ENCODE measurements at places on chromosomes 3 and 15.

DNA sequence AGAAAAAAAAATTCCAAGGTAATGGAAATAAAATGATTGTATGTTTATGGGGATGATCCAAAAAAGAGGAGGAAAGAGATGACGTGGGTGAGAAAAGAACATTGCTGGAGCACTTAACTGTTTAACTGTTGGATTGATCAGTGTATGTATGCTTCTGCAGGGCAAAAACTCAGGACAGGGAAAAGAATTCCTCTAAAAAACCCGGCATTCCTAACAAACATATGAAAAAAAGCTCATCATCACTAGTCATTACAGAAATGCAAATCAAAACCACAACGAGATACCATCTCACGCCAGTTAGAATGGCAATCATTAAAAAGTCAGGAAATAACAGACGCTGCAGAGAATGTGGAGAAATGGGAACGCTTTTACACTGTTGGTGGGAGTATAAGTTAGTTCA lies 1.6 kb upstream of the PHLDB2 start:
- no peak for DNase-seq

- no peak for DNase-seq
Measured at GRCh38 chr3:195008816-195009215, 262.1 kb downstream of the XXYLT1 start.

- no peak for DNase-seq
Measured at GRCh38 chr15:100078511-100079220, 263.1 kb downstream of the ADAMTS17 start.

DNA sequence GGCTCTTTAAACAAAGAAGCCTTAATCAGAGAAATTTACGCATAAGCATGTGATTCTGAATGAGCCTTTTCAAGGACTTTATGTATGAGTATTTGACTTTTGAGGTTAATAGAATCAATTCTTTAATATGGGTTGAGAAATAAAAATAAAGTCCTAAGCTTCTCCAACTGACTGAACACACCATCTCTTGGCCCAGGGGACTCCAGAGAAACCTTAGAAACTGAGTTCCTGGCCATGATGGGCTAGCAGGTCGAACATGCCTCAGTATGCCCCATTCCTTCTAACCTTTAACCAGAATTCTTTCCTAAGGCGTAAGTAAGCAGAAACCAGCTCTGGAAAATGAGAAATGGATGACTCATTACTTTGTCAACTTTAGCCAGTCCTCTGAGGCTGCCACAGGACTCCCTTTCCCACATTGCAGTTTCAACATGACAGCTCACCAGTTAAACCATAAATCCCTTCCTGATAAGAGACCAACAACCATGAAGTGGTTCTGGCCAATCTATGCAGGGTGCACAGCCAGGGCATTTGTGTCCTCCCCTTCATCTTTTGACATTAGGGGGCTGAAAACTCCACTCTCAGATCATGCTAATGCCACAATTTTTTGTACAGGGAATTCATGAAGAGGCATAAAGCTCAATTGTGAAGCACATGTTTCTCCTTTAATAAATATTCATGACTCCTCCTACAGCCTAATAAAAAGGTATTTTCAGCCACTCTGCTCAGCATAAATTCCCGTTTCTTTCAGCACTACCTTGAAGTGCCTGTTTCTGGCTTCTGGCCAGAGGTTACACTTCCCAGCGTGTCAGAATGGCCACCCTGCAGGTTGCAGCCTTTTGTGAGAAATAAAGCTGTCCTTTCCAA lies 33.3 kb downstream of the TM4SF18 start:
- no peak for DNase-seq

GRCh38 chr3:163605915-163606314 lies 1472.4 kb downstream of the SI start:
- DNase-seq = no peak

DNA sequence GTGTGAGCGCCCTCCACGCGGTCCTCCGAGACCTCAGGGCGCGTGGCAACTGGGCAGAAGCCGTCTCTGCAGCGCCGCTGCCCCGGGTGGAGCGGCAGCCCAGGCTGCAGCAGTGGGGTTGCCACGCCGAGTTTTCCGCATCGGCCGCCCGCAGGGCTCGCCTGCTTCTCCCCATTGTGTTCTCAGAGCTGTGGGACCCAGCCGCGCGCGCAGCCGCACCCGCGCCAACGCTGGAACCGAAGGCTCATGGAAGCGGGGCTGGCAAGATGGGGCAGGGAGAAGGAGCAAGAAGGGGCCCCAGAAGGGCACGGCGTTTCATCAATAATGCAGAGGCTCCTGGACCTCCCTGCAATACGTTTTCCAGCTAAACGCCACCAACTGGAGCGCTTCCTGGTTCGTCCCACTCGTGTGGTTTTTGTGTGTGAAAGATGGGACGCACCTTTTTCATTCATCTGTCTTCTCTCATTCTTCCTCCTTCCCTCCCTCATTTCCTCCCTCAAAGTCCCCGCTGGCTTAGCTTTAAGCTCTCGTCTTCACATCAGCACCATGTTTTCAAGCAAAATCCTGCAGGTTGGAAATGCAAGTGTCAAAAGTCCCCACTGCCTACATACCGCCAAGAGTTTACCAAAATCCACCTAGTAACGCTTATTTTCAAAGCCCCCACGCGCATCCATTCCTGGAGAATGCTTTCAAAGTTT lies 1.2 kb downstream of the ROBO1 start:
- peak; percentile 81 for DNase-seq

DNA sequence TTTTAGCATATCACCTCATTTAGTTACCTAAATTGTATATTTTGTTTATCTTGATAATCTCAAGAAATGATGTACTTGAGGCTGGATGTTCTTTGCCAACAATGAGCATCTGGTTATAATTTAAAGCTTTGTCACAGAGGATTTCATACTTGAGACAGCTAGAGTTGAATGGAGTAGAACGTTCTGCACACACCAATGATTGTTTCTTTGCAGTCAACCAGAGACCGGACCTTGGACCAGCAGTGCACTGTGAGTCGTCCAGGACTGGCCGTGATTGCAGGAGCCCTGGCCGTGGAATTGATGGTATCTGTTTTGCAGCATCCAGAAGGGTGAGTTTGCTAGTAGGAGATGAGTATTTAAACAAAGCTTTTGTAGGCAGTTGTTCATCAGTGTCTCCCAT lies 90.4 kb downstream of the ATG7 start:
- no peak for DNase-seq

DNA sequence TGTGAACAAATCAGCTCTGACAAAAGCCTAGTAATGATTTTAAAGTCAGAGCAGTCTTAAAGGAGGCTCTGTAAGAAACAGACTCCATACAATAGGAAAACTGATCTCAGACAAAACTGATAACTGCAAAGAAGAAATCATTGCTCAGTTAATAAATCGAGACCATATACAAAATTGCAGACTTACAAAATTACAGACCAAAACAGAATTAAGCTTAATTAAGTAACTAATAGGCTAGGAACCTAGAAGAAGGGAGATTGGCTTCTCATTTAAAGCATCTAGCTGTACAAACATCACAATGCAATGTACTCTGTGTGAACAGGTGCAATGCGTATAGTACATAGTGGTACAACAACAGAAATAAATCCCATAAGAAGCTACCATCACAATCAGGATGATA lies 46.3 kb downstream of the ZBTB20 start:
- peak; percentile 23 for DNase-seq

GRCh38 chr15:72962054-72962702 lies 90.1 kb upstream of the NEO1 start:
- no peak for DNase-seq

- DNase-seq = no peak
Measured at GRCh38 chr3:28134198-28134597, 107.2 kb upstream of the CMC1 start.

DNA sequence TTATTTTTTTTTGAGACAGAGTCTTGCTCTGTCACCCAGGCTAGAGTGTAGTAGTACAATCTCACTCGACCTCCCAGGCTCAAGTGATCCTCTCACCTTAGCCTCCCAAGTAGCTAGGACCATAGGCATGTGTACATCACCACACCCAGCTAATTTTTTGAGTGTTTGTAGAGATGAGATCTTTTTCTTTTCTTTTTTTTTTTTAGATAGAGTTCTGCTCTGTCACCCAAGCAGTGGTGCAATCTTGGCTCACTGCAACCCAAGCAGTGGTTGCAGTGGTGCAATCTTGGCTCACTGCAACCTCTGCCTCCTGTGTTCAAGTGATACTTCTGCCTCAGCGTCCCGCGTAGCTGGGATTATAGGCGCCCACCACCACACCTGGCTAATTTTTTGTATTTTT lies 5.2 kb downstream of the CEP97 start:
- DNase-seq = no peak

DNA sequence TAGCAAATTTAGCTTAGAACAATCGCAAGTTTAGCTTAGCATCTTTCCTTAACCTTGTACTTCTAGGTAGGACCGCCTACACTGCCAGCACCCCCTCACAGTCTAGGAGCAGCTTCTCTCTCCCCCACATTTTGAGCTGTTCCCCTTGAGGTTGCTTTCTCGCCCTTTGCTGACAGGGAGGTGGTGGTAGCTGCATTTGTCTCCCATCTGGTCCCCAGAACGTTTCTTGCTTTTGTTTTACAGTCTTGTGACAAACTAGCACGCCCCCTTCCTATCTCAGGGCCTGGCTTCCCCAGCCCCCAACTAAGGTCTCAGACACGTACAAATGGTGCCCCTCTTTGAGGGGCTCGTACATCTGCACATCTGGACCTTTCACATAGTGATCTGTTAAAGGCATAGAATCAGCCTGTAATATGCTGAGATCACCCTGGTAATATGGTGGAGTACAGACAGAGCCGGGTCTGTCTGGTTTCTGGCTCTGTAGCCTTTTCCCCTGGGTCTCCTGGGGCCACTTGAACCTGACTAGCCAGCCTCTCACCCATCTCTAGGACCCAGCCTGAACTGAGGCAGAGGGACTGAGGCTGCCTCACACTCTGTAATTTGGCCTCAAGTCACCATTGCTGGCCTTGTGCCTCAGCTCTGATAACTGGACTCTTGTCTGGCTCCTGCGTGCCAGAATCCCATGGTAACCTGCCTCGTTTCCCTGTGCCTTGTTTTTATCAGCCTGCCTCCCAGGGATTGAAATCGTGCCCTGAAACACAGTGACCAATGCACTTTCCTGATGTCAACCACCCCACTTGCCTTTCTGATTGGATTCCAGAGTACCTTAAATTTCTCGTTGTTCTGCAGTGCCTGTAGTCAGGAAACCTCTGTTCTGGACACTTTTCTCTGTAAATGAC lies 27.7 kb downstream of the CRTC3 start:
- DNase-seq = no peak

DNA sequence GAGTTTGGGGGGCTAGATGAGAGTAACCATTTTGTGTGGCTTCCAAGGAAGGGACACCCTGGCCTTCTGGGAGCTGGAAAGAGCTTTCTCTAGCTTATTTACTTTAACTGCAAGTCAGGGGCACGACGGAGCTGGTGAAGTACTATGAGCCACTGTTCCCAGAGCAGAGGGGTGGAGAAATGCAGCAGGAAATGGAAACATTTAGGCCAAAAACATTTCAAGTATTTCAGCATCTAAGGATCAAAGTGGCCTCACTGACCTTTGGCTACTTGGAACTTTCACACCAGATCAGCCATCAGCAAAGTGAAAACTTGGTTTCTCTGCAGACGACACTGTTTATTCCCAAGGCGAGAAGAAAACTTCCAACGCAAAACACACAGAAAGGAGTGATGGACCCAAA lies 7.9 kb downstream of the DGKG start:
- DNase-seq = no peak

DNA sequence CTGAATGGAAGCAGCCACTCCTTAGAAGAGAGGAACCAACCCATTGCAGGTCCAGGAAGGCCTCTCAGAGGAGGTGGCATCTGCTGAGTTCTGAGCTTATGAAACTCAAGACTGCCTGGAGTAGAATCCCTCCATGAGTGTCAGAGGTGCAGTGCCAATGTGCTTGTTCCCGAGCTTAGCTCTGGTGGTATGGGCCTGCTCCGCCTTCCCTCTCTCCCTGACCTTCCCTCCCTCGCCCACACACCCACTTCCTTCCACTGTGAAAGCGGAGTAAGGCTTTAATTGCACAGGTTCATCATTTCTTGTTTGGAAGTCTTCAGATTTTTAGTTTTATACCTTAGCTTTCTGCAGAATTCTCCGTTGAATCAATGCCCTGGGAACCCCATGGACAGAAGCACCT lies 208.0 kb upstream of the BHLHE40 start:
- no peak for DNase-seq

GRCh38 chr3:13072239-13072599 lies 1.0 kb downstream of the IQSEC1 start:
- peak; percentile 61 for DNase-seq

- DNase-seq = no peak
Measured at GRCh38 chr3:182989566-182989965, 9.2 kb upstream of the DCUN1D1 start.

GRCh38 chr3:66012711-66013110 lies 26.0 kb downstream of the MAGI1 start:
- DNase-seq = no peak

DNA sequence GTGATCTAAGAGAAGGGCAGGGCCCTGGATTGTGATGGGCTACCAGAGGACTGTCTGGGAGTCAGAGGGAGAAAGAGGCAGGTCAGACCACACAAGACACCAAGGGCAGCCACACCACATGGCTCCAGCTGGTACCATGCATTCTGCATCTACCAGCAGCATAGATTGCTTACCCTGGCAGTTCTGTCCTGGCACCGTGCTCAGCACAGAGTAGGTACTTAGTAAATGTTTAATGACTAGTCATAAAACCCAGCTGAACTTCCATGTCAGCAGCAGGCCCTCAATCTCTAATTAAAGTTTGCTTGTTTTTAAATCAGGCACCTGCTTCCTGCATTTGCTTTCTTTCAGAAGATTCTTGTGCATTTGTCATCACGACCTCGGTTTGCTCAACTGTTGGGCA lies 77.3 kb upstream of the ATP2B2 start:
- no peak for DNase-seq

GRCh38 chr3:157319672-157320071 lies 117.0 kb upstream of the PTX3 start:
- no peak for DNase-seq

DNA sequence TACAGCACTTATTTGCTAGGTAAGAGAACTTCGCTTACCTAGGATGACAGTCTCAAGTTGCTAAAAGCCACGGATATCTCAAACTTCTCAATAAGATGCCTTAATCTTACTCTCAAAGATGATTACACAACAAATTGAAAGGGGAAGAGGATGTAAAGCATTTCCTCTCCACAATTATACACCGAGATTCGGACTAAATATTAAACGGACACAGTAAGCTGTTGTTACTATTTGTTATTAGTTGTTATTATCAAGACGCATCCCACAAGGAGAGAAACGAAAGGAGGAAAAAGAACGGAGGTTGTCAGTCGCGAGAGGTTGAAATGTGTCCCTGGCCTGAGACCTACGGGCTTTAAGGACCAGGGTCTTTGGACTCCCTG lies 660 bp downstream of the ZNF106 start:
- DNase-seq = no peak

- DNase-seq = no peak
Measured at GRCh38 chr3:173663696-173664111, 266.2 kb downstream of the NLGN1 start.

DNA sequence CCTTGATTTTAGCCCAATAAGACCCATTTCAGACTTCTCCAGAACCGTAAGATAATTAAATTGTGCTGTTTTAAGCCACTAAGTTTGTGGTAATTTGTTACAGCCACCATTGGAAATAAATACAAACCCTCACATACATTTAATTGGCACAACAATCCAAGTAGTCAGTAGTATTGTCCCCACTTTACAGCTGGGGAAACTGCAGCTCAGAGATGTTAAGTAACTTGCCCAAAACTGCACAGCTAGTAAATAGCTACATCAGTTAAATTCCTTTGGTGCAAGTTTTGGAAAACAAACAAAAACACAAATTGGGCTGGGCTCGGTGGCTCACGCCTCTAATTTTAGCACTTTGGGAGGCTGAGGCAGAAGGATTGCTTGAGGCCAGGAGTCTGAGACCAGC lies 13.3 kb upstream of the IREB2 start:
- DNase-seq = no peak

GRCh38 chr3:196624907-196625306 lies 14.6 kb upstream of the NRROS start:
- DNase-seq = no peak
